ENCODE measurements at places on chromosomes 7 and 10.
A peak's percentile ranks its signal among the peaks of the same experiment; 100 is the strongest.

DNA sequence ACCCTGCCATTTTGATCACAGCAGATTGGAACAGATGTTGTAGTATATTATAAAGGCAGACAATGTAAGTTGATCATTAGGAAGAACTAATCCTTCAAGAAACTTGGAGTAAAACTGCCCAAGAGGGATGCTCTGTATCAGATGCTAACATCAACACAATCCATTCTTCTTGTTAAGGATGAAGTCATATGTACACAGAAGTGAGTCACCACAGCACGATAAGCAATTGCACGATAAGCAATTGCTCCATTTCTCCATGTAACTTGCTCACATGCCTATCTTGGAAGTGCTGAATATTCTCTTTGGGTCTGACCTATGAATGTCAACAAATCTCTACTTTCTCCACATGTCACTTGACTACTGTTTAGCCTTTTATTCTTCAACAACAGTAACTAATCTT lies 41.5 kb upstream of the DMTF1 start:
- DNase-seq = no peak

GRCh38 chr7:132141109-132141508 lies 435.2 kb downstream of the PLXNA4 start:
- no peak for DNase-seq

DNA sequence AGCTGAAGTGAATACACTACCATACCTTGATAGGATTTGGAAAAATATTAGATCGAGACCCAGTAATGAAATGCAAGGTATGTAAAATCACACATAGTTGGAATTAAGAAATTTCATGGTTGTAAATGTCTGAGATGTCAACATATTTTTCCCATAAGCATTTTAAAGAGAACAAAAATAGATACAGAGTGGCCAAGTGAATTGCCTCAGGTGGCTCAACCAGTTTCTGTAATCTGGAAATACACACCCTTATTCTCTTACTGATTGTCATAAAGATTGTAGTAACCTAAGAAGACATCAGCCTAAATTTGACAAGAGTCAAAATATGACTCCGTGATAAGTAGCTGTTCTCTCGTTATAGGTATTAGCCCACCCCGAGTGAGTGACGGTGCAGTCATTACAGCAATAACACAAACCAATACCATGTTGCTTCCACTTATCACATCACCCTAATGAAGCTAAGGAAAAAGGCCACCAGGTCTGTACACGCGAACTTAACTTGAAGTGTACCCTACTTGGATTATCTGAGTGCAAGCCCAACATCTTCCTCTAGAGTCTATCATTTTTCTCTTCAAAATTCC lies 23.4 kb downstream of the PIK3AP1 start:
- no peak for DNase-seq

DNA sequence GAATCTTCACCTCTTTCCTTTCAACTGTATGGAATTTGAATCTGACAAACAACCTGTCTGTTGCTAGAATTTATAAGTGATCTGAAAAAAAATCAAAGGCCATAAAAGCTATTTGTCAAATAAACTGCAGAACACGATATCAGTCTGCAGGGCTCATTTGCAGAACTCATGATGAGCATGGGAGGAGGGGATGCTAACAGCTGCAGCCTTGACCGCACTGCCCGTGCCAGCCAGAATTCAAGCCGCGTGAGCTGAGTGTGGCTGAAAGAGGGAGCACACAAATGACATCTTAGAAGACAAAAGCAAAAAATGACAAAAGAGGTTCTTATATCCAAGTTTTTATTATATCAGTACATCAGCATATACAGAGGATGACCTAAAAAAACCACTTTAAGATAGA lies 15.7 kb downstream of the LRRTM3 start:
- no peak for DNase-seq

DNA sequence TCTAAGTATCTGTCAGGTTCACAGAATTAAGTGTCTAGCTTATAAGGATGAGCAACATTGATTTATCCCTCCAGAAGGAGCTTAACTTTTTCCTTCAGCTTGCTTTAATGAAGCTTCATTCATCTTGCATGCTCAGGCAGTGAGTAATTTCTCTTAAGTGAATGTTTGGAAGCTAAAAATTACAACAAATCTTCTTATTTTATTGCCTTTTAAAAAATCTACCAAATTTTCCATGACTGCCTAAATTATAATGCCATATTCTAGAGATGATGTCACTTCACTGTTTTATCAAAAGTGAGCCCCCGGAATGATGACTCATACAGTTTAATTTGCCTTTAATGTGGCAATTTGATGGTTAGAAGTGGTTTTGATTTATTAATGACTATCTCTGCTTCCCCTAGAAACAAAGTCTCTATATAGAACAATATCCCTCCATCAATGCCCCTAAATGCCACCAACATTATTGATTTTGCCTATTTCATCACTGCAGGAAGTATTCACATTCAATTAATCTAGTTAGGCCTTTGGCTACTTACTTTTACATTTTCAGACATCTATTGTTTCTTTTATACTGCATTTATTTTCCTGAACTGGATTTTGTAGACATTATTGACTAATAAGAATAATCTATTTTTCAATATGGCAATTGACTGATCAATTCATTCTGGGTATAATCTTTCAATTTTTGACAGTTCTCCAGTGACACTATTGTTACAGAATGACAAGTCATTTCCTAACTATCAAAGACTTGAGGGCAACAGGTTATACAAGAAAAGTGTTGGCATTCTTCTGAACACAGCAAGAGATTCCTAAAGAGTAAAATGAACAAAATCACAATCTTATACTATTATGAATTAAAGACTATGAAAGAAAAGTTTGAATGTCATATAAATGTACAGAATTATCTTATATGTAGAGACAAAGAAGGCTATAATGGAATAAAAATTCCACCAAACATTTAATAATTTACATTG lies 139.3 kb upstream of the ODAD2 start:
- DNase-seq = no peak

DNA sequence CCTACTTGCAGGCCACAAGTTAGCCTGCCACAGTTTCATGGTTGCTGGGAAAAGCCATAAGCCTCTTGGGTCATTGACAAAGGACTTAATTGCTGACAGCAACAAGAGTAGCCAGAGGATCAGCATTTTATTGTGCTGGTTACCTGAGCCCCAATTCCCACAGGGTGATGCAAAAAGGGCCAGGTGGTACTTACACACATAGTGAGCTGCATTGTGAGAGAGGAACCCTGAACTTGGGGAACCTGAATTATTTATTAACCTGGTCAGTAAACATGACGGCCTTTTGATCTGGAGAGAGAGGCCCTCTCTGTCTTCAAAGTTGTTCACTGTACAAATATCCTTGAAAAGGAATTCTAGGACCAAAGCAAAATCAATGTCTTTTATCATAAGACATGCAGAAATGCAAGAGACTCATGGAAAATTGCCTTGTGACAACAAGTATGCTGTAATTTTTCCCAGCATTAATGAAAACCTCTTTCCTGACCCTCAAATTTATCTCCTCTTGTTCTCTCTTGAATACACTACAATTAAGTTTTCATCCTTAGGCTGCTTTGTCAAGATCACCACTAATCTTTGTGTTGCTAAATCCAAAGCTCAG lies 102.9 kb upstream of the PHYHIPL start:
- DNase-seq = no peak

- DNase-seq = no peak
These were observed 1190.3 kb upstream of the C7orf33 start for GRCh38 chr7:147400221-147400689.

DNA sequence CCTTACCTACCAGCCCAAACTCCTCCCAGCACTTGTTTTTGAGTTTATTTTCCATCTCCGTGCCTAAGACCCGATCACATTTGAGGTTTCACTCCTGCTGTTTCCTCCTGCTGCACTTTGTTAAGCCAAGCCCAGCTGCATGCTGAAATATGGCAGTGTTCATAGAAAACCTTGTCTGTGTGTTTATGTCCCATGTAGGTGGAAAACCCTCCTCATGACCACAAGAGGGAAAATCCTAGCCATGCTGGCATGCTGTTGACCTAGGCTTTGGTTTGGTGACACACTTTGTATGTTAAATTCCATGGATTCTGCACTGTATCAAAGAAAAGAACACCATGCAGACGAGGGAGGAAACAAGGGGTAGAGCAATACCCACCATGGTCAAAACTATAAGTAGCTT lies 154.4 kb downstream of the CUBN start:
- peak; percentile 18 for DNase-seq

- no peak for DNase-seq
These were observed 19.0 kb downstream of the TES start for GRCh38 chr7:116229366-116229765.

DNA sequence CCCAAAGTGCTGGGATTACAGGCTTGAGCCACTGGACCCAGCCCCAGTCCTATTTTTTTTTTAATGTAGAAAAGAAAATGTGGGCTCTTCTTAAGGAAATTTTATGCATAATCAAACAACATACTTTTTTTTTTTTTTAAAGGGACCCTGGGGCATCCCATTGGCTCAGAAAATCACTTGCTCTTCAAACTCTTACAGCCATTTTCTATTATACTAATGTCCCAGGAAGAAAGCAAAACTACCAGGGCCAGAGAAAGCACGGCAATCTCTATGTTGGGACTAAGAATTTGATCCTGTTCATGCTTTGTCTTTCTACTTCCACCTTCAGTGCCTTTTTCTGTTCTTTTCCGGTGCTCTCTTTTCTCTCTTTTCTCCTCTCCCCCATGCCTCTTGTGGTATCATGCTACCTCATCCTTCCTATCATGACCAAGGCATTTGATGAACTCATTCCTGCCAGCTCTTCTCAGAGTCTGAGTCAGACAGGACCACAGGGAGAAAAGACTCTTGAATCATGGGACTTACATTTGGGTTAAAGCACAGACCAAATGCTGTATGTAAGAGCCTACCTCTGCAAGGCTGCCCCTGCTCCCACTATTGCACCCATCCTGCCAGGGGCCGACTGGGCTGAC lies 76.4 kb upstream of the CCNY start:
- DNase-seq = no peak

- DNase-seq = no peak
These were observed 7.9 kb upstream of the EMX2 start for GRCh38 chr10:117534321-117535297.

DNA sequence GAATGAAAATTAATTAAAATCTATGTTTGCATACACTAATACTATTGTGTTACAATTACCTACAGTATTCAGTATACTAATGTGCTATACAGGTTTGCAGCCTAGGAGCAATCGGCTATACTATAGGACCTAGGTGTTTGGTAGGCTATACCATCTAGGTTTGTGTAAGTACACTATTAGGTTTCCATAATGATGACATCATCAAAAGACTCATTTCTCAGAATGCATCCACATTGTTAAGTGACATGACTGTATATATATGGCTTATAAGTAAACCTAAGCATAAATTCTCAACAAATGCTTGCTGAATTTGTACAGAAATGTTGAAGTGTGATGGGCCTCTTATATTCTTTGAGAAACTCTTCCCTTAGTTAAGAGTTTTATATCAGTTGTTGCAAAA lies 206.5 kb upstream of the ZWINT start:
- no peak for DNase-seq

DNA sequence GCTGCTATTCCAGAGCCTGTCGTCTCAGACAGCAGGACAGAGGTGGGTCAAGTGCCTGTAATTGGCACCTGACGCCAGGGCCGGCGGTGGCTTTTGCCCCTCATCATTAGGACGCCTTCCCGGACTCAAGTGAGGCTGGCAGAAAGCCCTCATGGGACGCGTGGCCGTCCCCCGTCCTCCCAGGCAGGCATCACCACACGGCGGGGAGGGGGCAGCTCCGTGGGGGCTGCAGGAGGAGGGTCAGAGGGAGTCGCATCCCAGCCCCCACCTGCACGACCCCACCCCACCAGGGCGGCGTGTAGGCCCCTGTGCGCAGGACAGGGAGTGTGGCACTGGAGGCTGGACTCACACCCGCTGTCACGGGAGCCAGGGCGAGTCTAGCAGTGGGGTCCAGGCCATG lies 16.3 kb downstream of the CFAP46 start:
- DNase-seq = no peak

DNA sequence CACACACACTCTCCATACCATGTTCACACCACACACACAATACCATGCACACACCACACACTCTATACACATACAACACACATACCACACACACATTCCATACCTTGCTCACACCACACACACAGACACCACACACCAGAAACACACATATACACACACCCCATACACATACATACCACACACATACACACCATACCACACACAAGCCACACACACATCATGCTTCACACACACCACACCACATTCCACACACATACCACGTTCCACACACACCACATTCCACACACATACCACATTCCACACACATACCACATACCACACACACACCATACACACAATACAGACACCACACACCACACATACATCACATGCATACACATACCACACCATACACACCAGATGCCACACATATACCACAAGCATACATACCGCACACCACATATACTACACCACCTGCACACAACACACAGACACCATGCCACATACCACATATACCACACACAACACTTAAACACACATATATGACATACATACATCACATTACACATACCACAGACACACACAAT lies 282.7 kb downstream of the POU6F2 start:
- no peak for DNase-seq

- DNase-seq = no peak
These were observed 705.6 kb upstream of the PHF14 start for GRCh38 chr7:10268034-10268433.

- DNase-seq = no peak
These were observed at the start of gene CAV1 for GRCh38 chr7:116524609-116525297. CAV1 (plus strand) TSS chr7:116525036; CDS start chr7:116525063, 27 bp downstream.

DNA sequence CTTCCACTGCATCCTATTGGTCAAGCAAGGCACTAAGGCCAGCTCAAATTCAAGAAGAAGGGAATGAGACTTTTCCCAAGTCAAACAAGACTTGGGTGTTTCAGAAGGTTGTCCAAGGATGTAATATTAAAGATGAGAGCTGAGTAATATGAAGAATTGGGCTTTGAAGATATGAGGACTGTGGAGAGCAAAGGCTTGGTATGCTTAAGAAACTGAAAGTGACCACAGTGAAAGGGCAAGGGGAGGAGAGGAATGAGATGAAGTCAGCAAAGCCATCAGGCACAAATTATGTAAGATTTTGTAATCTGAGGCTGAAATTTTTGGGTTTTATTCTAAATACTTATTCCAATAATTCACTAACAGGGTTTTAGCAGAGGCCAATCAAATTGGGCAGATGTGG lies 38.6 kb upstream of the NPY start:
- no peak for DNase-seq

DNA sequence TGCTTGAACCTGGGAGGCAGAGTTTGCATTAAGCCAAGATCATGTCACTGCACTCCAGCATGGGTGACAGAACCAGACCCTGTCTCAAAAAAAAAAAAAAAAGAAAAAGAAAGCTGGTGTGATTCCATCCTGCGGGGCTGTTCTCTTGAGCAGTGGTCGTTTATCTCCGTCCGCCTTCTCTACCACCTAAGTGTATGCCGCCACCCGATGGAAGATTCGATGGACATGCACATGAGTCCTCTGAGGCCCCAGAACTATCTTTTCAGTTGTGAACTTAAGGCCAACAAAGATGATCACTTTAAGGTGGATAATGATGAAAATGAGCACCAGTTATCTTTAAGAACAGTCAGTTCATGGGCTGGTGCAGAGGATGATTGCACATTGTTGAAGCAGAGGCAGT lies 65.7 kb downstream of the ABRAXAS2 start:
- DNase-seq = no peak

Data from CD14-positive monocyte (primary cell).